ENCODE measurements at places on chromosomes 6 and 20. TPM values are rescaled to one million over a fixed set of nuclear protein-coding genes. Genes with fewer than 3 reads are reported as not detected.

Gene NFKBIE
- 9.0 TPM for total RNA-seq

DNA sequence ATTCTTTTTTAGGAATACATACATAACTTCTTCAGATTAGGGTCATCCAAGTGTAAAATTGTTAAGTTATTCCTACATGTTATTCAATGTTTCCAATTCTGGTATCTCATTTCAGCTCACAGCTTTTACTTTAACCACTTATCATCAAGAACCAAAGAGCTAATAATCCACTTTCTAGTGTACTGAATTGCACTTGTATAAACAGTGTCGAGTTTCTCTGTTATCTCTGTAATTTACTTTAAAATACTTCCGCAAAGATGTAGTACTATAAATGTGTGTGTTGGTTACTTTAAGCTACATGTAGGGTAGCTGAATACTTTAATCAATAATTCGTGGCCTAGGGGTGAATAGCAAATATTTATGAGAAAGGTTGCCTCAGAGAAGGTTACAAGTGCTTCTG is 8.8 kb upstream of the GJA1 start:
- DNase-seq: no peak

DNA sequence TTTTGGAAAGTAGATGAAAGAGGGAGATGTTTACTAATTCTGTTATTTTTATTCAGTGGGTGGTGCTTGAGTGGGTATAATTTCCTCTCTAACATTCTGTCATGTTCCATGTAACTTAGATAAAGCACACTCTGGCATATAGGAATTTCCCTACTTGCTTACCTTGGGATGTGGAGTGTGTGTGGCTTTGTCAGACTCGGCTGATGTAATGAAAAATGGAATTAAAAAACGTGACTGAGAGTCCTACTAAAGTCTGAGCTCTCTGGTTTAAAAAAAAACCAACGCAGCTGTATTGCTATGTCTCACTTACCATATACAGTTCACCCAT is 98.3 kb downstream of the JARID2 start:
- DNase-seq: no peak

Gene SRMS
- total RNA-seq: not detected

GRCh38 chr6:100176951-100177710 is 183.1 kb upstream of the MCHR2 start:
- no peak for DNase-seq

DNA sequence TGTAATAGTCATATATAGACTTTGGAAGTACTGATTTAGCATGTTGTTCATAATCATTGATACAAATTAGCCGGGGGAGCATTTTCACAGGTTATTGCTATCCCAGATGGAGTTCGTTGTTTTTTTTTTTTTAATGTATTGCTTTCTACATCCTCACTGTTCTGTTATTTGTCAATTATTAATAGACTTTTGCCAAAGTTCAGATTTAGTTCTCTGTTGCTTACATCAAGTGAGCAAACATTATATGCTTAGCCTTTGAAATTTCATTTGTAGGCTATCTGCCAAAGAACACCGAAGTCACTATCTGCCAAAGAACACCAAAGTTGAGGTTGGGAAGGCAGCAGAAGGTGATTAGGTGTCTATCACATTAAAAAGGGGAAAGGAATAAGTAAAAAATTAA is at the start of gene HAO1:
TSS of gene HAO1 (minus strand) at position 118 of the 400 bp plus-strand sequence. CDS start at position 82, 36 bp downstream.
- no peak for DNase-seq

Gene HLA-G
- total RNA-seq: 0.23 TPM

Gene PAK1IP1
- 8.6 TPM for total RNA-seq

DNA sequence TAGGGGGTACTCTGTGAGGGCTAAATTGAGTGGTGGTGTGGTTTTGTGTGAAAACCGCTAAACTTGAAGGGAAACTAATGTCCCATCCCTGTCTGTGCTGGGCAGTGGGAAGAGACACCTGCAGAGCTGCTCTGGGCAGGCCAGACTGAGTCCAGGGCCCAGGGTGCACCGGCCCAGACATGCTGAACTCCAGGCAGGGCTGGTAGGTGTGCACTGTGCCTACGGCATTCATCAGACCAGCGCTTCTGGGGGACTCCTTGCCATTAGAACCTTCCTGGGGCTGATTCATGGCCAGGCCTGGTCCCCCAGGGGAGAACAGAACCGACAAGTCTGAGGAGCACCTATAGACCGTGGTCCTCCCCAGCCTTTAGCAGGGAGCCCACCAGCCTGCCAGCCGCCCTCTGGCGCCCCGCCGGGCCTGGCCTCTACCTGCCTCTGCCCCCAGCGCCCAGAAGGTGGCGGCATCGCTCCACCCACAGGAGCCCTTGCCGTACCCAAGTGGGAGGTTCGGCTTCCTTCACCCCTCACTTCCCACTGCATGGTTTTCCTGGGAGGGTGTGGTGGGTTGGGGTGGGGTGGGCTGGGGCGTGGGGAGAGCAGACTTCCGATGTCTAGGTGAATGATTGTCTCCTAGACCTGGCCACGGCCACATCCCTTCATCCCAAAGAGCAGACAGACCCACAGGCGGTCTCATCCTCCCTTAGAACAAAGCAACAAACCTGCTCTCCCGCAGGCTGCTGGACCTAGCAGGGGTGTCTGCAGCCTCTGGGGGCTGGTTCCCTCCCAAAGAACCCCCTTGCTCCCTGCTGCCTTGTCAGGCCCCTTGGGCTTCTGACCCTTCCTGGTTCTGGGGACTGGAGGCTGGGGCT is 15.5 kb downstream of the CCDC167 start:
- DNase-seq: peak; percentile 53

Gene CLPSL2
- total RNA-seq: not detected

DNA sequence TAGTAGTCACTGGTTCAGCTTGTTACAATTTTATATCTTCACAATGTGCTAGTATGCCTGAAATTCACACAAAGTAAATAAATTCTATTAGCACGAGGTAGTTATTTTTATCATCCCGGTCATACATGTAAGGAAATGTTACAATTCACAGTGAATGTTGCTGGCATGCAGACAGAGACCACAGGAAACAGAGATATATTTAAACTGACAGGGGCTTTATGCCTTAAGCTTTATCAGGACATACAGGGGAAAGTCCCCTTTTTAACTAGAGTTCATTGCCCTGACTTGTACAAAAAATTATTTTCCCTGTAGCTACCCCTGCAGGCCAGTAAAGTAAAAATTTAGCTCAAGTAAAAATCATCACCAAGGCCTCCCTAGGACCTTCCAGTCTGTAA is 712.0 kb upstream of the NRSN1 start:
- DNase-seq: no peak

All from heart left ventricle (tissue), 16 donors.